ENCODE measurements at places on chromosomes 4 and X.

DNA sequence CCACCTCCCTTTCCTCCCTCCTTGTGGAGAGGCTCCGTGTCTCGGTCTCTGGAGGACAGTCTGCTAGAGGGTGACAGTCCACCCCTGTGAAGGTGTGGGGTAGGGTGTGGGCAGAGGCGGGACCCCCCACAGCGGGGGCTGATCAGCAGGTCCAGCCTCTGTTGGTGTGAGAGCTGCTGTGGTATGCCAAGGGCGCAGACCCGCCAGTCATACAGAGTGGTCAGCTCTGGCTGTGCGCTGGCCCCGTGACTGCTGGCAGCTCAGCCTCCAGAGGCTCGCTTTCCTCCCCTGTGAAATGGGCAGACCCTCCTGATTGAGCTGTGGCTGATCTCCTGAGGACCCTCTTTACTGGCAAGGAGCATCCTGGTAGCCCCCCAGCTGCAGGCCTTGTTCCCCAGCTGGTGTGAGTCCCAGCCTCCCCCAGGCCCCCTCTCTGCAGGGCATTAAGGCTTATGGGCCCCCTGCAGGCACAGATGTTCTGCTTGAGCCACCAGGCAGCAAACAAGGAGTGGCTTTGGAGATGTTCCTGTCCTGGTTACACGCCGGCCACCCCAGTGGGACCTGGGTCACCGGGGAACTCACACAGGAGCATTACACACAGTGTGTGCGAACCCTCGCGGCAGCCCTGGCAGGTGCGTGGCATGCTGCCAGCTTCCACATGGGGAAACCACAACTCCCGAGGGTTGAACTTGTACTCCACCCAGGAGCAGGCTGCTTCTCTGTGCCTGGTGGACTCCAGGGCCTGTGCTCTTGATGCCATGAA is 76.8 kb downstream of the PPP2R2C start:
- DNase-seq = no peak

DNA sequence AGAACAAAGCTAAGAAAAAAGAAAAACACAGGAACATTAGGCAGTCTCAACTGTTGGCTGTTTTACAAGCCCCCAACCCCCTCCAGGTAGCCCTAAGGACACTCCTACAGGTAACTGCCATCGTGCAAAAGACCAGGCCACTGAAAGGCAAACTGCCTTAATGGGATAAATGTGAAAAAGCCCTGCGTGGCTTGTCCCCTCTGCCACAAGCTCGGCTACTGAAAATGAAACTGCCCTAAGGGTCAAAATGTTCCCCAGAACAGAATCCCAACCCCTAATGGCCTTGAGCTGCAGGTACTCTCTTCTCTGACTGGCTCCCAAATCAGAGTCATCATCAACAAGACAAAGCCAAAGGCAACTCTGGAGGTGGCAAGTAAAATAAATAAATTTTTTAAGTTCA is 84.8 kb downstream of the MSN start:
- DNase-seq = no peak

GRCh38 chr4:48710446-48711209 is 69.5 kb downstream of the FRYL start:
- DNase-seq = no peak

DNA sequence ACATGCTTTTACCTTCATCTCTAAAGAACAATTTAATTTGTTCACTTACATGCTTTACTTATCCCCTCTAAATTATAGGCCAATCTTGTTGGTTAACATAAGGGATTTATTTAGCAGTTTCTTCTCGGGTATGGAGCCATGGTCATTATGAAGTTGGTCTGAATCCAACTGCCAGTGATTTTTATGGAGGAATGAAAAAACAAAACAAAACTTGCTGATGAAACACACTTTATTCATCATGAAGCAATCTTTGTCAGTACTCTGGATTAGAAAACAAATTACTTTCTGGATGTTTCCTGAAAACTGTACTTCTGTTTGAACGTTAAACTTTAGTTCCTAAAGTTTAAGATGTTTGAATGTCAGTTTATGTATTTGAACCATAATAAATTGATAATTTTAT is 715.8 kb downstream of the KLHL13 start:
- DNase-seq = no peak

- DNase-seq = no peak
These were observed 577.2 kb upstream of the HTR2C start for GRCh38 chrX:114006664-114007063.

DNA sequence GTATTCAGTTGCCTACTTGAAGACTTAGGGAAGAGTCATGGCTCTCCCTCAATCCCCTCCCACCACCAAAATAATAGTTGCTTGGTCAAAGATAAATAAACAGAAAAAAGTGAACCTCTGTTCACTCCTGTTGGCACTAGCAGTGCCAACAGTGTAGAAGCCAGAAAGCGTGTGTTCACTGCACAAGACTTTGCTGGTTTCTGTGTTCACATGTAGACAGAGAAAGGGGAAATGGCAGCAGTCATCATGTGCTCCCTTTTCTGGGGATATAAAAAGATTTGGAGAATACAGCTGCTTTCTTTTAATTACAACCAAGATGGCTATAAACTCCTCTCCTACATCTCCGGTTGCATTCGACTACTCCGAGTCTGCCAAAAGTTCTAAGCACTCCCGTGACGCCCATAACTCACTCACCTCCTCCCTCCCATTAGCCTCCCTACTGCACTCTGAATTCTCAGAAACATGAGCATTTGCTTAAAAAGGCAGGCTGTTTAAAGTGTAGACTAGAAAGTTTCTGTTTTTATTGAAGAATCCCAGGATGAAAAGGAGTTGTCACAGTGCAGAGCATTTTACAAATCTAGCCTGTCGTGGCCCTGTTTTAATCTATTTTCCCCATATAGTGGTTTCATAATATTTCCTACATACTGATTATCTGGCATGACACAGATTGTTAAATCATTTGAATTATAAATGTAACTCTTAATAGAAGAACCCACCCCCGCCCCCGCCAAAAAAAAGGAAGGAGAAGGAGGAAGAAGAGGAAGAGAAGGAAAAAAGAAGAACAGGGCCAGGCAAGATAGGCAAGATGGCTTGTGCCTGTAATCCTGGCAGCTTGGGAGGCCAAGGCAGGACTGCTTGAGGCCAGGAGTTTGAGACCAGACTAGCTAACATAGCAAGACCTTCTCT is 16.7 kb downstream of the LGI2 start:
- no peak for DNase-seq

DNA sequence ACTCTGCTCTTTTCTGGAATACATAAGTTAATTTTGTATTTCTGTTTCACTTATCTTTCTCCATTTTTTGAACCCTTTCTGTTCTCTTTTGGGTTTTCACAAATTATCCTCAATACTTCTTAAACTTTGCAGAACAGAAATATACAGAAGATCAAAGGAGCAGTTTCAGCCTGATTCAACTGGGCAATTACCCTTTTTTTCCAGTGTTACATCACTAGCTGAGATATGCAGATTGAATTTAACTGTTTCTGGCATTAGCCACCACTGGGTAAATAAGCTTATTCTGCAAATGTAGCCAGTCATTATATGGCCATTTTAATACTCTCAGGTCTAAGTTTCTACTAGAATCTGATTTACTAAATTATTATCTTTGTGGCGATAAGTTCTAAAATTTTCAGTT is 66.9 kb upstream of the GRID2 start:
- no peak for DNase-seq

DNA sequence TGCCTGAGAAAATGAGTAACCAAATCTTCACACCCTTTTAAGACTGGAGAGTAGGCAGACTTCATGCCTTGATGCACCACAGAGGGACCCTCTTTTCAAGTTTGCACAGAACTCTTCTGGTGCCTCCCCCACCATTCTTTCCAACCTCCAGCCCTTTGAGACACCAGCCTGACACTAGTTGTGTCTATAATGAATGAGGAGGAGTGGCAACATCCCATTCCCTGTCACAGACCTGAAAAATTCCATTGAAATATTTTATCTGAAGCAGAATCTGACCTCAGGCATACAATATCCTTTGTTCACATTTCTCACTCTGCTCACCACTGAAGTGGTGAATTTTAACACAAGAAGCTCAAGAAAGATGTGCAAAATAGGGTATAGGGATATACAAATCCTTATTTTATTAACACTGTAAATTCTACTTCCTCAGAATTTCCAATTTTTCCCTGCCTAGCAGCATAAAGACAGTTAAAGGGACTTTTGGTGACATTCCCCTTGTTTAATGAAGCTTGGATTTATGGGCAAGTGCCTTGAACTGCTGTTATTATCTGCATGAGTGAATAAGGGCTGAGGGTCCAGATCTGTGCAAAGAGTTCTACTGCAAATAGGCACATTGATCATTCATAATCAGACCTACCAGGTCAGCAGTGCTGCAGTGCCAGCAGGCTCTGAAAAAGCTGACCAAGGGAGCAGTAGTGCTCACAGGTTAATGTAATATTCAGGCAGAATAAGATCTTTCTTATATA is 149.9 kb upstream of the PAQR3 start:
- no peak for DNase-seq

DNA sequence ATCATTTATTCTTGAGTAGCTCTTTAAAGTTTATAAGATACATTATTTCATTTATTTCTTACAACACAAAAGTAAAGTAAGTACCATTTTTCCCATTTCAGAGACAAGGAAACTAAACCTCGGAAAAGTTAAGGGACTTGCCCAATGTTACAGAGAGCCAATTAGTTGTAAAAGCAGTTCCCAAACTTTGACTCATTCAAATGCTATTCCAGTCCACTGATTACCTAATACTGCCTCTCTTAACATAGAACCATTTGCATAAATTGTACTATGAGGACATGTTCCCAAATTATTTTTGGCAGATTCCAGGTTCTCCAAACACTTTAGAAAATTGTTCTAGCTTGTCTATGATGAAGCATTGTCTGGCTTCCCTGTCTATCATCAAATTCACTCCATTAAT is 45.6 kb upstream of the GRIA3 start:
- no peak for DNase-seq

DNA sequence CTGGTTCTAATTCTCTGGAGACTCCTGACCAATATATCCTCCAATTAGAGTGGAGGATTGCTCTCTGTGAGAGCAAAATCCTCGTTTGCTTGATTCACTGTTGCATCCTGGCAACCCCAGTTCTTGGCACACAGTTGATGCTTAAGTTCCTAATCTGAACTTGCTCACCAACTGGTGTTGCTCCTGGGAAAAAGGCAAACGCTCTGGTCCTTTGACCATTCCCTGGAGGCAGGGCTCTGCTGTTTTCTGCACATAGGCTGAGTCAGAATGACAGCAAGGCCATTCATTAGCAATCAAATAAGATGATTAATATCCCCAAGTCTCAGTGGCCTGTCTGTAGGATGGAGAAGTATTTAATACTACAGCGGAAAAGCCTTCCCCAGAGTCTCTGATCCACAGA is 172.7 kb upstream of the TBC1D9 start:
- DNase-seq = no peak

DNA sequence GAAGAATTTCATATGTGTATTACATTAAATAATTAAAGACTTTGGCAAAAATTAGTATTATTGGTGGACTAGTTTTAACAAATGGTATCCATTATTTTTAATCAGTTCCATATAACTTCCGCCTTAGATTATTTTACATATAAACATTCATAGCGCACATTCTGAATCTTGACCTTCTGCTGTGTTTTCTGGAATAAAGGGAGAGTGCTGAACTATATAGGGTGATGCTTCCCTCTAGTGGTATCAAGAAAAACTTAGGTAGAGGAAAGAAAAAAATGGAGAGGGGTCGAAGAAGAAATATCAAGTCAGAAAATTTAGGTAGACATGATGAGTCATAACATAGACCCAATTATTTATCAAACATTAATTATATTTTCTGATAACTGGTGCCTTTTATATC is 155.6 kb upstream of the PACRGL start:
- no peak for DNase-seq

GRCh38 chrX:68114573-68115129 is 318.6 kb downstream of the OPHN1 start:
- DNase-seq = no peak

DNA sequence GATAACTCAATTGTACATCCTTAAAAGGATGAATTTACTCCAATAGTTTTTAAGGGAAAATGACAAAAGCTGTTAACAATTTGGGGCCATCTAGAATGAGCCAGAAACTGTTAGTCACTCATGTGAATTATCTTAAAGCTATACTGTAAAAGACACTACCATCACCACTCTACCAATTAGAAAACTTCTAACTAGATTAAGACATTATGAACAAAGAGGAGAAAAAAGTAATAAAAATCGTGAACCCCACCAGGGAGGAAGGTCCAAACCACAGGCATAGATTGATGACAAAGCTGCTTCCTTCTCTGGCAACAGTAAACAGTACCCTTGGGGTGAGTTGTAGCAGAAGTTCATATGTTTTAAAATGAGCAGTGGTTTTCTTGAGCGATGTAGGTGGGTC is 106.1 kb downstream of the PDGFC start:
- no peak for DNase-seq

DNA sequence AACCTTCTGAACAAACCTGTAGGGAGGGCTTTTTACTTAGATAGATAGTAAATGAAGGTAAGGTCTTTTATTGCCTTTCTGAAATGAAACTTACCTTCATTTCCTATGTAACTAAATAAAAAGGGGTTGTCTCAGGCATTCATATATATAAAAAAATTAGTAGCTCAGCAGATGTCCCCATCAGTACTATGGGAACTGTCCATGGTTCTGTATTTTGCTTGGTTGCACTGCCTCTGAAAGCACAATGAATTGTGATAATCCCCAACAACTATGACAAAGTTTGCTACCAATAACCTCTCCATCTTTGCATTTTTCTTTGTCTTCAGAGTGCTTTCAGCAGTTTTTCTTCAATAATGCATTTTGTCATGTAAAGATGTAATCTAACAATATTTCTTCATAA is 222.4 kb downstream of the SLIT2 start:
- no peak for DNase-seq

DNA sequence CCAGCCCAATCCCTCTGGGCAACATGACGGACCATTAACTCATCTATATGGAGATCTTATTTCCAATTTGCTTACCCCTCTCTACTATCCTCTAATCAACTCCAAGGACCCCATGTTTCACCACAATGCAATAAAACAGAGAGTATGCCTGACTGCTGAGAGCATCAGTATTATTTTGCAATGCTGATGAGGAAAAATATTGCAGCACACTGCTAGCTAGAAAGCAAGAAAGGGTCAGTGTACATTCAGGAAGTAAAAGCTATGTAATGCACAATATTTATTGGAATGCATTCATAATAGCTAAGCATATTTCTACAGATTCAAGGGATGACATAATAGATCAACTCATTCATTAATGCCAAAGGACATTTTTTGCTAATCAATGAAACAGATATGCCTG is 33.2 kb downstream of the ARAP2 start:
- DNase-seq = no peak

Data from stimulated activated CD4-positive, alpha-beta T cell treated with anti-CD3 and anti-CD28 coated beads, Interleukin-4, amount 100 ng/mL, for 4 hours (primary cell).